ENCODE measurements at places on chromosomes 2 and 18.

DNA sequence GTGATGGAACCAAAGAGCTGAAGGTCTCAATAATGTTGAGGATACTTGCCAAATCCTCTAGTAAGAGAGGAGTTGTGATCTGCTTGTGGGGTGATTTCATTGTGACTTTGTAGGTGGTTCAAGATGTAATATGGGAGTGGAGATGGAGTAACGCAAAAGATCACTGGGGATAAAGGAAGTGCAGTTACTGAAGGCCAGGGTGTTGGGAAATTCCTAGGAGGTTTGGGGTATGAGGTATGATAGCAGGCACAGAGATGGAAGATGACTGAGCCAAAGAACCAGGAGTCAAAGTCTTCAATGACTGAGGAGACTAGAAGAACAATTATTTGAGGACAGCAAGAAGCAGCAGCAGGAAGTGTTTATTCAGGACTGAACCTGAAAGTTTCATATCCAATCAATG, 222.6 kb downstream of the NCKAP5 start:
- no peak for DNase-seq

GRCh38 chr2:217270485-217271121, 410.7 kb upstream of the TNP1 start:
- no peak for DNase-seq

DNA sequence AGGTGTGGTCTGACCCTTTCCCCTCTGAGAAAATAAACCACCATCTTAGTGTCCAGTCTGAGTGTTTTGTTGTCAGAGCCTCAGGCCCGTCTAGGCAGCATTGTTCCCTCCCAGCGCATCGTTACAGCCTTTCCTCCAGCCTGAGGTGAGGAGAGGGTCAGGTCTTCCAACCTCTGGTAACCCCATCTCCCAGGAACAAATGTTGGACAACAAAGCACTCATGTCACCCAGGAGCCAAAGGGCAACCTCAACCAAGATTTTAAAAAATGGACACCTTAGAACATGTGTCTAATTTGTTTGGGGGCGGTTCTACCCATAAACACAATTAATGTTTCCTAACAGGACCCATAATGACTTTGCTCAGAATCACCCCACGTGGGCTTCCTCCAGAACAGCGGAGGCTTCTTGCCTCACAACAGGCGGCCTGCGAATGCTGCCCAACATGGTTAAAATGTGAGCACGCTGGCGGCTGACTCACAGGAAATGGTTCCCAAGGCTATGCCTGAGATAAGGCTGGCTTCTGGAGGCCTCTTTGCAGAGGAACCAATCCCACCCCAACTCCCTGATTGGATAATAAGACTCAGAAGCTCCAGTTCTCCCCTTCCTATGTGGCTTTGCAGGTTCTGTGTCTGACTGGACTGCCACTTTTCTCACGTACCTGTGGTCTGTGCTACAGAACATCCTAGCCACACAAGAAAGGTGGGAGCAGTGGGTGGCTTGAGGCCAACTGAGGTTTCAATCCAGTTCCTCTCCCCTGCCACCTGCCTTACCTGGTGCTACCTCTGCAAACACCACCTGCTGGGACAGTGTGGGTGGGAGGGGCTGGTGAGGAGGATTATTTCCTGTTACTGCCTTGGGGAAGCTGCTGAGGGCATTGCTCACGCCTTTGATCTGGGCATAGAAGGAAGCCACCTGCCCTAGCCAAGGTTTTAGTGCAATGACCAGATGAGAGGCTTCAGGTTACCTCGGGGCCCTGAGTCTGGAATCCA, 108.8 kb downstream of the B3GNT2 start:
- DNase-seq, result peak; percentile 27

- DNase-seq, result no peak
These were observed 76.0 kb upstream of the SALL3 start for GRCh38 chr18:78903436-78904178.

- DNase-seq, result no peak
These were observed 459 bp upstream of the ESPNL start for GRCh38 chr2:238099714-238100048.

GRCh38 chr2:46171411-46171953, 125.7 kb upstream of the EPAS1 start:
- peak; percentile 72 for DNase-seq

GRCh38 chr2:55490554-55490953, 29.0 kb upstream of the CFAP36 start:
- peak; percentile 53 for DNase-seq

DNA sequence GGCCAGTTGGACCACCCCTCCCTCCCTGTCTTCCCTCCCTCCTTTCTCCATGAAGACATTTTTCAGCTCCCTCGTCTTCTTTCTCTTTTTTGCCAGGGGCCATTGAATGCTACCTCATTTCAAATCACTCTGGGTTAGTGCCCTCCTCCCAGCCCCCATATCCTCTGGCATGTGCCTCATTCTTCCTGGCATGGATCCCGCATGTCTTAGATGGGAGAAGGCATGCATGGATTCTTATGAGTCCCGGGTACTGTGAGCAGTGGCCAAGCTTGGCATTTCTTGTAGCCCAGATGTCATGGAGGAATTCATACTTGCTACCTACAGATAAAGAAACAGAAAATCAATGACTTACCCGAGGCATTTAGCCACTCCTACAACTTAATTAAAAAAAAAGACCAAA, 9.0 kb upstream of the HAAO start:
- DNase-seq, result peak; percentile 34

DNA sequence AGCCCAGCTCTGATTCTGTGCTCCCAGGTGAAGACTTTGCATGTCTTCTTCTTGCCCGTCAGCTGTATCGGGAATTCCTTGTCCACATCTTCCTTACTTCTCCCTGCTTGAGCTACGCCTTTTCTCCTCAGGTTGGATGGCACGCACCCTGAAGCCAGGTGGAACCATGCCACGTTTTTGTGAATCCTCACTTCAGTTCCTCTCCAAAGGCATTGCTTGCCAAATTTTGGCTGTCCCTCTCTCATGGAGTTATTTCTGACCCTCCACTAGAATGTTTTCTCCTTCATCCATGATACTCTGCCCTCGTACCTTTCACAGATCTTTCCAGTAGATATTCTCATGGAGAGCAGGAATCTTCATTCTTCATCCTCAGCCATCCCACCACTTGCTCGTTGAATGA, 20.2 kb downstream of the ZCCHC2 start:
- no peak for DNase-seq

GRCh38 chr18:37335409-37335736, 230.2 kb downstream of the CELF4 start:
- DNase-seq, result peak; percentile 33

GRCh38 chr2:120522151-120522751, 176.3 kb downstream of the INHBB start:
- no peak for DNase-seq

GRCh38 chr18:36419900-36420531, 122.5 kb downstream of the FHOD3 start:
- DNase-seq, result no peak

- DNase-seq, result no peak
These were observed 1080.7 kb upstream of the CELF4 start for GRCh38 chr18:38646296-38646695.

DNA sequence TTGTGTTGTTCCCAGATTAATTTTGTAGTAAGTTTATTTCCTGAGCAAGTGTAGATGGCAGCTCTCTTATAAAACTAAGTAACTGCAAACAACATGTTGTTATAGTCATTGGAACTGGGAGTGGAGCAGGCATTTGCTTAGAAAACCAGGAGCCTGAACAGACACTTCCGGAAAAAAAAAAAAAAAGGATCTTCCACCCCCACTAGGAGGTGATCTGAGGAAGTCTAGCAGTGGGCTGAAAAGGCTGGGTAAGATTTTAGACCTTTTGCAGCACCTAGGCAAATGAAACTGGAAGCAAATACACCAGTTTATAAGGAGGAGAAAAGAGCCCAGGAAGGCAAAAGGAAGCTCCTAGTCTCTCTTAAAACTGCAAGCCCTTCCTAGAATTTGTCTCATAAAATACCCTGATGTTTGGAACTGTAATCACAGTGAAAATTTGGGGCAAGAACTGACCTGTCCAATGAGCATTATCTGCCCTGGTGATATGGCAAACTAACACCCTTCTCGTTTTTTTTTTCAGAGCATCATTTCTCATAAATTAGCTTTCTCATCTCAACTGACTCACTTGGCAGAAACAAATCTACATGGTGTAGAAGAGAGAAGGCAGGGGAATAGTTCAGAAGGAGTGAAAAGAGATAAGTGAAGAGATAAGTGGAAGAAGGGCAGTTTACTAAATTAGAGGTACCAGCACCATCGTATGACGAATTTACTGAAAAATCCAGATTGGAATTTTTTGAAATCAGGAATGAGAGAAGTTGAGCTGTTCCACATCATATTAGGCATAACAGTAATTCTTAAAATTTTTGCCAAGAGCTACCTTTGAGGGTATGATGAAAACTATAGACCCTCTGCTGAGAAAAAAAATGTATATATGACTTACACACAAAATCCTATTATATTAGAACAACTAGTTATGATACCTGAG, 4.2 kb upstream of the CCNYL1 start:
- DNase-seq, result no peak

- DNase-seq, result no peak
These were observed 80.7 kb downstream of the PSMG2 start for GRCh38 chr18:12783524-12783923.

DNA sequence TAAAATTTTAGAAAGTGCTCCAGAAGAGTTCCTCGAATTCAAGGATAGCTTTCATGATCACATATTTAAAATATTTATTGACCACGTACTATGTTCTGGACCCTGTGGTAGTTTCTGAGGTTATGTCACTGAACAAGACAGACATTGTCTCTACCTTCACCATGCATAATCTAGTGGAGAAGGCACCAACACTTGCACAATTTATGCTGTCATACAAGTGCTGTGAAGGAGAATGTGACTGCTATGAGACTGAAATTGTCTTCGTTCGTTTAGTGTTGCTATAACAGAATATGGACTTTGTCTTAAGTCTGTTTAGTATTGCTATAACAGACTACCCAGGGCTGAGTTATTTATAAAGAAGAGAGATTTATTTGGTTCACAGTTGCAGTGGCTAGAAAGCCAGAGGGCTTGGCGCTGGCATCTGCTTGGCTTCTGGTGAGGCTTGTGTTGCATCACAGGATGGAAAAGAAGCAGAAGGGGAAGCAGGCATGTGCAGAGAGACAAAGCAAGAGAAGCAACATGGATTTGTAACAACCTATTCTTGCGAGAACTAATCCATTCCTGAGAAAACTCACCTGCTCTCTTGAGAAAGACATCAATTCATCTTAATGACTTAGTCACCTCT, 50.0 kb upstream of the RFX8 start:
- no peak for DNase-seq

DNA sequence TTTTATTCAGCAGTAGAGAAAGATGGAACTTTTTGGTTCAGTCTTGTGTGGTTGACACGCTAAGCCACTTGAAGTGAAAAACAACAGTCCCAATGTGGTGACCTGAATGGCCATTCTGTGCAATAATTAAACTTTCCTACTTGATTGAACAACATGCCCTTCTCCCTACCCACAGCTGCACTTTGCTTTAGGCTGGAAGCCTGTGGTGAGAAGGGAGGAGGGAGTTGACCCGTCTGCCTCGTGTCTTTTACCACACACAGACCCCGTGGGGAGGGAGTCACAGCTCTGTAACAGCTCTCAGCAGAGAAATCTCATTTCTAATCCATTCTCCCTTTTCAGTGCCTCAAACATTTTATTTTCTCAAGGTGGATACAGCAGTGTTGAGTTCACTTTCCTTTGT, 138.2 kb upstream of the PKDCC start:
- DNase-seq, result no peak

- no peak for DNase-seq
These were observed 1424.0 kb upstream of the PIK3C3 start for GRCh38 chr18:40531051-40531450.

DNA sequence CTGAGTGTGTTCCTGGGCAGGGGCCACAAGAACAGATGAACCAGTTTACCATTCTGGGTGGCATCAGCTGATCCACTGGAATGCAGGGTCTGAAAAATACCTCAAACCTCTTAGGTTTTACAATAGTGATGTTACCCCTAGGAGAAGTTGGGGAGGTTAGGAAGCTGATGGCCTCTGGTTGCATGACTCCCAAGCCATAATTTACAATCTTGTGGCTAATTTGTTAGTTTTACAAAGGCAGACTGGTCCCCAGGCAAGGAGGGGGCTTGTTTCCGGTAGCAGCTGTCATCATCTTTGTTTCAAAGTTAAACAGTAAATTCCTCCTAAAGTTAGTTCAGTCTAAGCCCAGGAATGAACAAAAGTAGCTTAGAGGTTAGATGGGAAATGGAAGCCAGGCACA, 113.8 kb upstream of the SLC38A11 start:
- DNase-seq, result no peak

DNA sequence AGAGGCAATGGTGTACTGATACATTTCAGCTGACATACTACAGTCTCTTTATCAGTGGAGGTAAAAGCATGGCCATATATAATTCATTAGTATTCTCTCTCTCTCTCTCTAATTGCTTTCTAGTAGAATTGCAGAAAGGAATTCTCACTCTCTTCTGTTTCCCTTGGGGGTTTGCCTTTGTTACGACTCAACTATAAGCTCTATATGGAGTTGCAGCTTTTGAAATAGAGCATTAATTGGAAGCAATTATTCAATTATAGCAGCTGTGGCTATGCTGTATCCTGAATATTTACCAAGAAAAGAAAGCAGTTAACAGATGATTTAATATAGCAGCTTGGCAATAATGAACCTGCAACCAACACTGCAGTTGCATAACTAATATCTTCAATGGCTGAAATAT, 132.7 kb upstream of the STON1 start:
- DNase-seq, result no peak

GRCh38 chr18:43312891-43313290, 35.6 kb upstream of the SYT4 start:
- peak; percentile 2 for DNase-seq

GRCh38 chr2:176146101-176146500, 5.2 kb upstream of the HOXD4 start:
- DNase-seq, result no peak

GRCh38 chr2:224426656-224427055, 24.7 kb upstream of the FAM124B start:
- DNase-seq, result no peak

- no peak for DNase-seq
These were observed 118.5 kb upstream of the UNC80 start for GRCh38 chr2:209653134-209653533.

DNA sequence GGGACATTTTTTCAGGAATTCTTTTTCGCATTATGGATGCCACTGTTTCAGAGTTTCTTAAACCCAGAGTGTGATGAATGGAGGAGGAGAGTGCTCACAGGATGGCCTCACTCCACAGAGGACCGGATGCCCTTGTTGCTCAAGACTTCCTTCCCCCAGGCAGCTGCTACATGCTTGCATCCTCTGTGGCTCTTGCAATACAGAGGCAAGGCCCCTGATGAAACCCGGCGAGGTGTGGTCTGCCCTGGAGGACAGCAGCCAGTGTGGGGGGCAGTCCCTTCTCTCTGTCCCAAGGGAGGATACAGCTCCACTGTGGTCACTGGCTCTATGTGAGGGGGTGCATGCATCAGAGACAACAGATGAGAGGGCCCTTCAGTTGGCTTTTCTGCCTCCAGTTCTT, 109.6 kb downstream of the SH3RF3 start:
- peak; percentile 84 for DNase-seq
